H7 (cell line): ENCODE measurements at places on chromosomes 6 and 20.

DNA sequence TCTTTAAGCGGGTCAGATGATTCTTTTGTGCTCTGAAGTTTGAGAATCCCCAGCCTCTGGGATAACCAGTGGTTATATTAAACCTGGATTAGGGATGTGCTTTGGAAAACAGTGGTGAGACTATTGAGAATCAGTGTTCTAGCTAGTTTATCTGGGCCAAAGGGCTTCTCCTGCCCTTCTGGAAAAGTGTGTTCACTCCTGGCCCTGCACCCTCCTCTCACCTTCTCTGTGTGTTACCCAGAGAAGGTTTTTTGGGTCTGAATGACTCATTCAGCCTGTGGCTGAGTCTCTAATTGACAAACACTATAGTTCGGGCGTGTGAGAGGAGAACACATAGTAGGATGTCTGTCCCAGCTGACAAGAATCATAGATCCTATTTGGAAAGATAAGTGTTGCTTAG lies 66.7 kb downstream of the LRRC1 start:
- no peak for DNase-seq

DNA sequence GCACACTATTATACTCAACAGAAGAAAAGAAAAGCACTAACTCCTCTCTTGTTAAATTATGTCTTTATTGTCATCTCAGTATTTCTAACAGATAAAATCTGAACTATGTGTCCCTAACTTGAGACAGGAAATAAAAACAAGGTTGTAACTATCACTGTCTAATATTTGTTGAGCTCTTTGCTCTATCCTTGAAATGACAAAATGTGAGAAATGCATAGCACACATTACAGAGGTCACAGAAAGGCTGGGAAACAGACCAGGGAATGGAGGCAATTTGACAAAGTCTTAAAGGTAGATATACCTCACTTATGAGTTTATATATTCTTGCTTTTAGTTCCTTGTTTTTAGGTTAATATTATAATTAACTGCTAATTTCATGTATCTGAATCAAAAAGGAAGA lies 102.4 kb upstream of the MAP7 start:
- DNase-seq, result no peak

GRCh38 chr6:120103618-120104017 lies 754.1 kb upstream of the MAN1A1 start:
- DNase-seq, result no peak

GRCh38 chr20:50039706-50040431 lies 57.1 kb downstream of the SNAI1 start:
- DNase-seq, result peak; percentile 70

- no peak for DNase-seq
Observed at GRCh38 chr6:124885171-124885570, 77.1 kb upstream of the RNF217 start.

GRCh38 chr20:16057651-16058050 lies 515.6 kb downstream of the KIF16B start:
- no peak for DNase-seq

DNA sequence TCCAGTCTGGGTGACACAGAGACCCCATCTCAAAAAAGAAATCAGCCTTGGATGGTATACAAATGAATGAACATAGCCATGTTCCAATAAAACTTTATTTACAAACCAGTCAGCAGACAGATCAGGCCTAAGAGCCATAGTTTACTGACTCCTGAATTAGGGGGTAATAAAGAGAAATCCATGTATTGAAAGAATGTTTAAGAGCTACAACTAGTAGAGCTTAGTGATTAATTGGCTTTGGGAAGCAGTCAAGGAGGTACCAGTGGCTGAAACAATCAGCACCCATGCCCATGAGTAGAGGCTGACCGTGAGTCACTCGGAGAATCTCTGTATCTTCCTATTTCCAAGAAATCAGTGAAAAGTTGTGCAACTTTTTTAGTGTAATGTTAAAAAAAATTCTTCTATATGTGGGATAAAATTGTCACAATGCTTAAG lies 223.6 kb upstream of the RREB1 start:
- DNase-seq, result no peak

- DNase-seq, result no peak
Observed at GRCh38 chr20:24406750-24407149, 62.7 kb upstream of the SYNDIG1 start.

GRCh38 chr20:53623454-53624211 lies 30.0 kb upstream of the ZNF217 start:
- DNase-seq, result peak; percentile 74

GRCh38 chr6:79230149-79230548 lies 4.3 kb downstream of the HMGN3 start:
- DNase-seq, result no peak

DNA sequence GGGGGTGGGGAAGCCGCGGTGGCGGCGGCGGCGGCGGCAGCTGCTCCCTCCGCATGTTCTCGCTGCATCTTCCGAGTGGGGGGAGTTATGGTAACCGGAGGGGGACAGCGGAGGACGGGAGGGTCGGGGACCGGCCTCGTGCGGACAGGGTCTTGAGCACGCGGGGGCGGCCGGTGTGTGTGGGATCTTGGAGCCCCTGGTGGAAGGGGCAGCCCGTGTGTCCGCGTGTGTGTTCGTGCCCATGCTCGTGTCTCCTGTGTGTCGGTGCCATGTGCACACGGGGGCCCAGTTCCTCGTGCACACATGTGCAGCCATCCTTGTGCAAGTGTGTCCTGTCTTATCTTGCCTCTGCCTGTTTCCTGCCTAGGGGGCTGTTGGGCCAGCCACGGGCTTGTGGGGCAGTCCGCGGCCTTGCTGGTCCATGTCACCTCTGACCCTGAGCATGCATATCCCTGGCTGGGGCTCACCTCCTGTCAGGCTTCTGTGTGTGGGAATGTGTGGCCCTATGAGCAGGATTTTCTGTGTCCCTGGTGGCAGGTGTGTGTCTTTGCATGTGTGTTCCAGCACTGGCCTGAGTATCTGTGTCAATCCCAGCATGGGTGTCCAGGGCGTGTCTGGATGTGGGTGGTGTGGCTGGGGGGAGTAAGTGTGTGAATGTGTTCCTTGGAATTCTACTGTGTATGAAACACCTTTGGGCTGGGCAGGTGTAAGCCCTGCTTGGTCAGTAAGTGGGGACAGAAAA lies 8.5 kb downstream of the SYNGAP1 start:
- peak; percentile 64 for DNase-seq

- no peak for DNase-seq
Observed at GRCh38 chr6:83917001-83917400, 57.5 kb downstream of the CYB5R4 start.

- DNase-seq, result no peak
Observed at GRCh38 chr6:72677740-72678139, 55.9 kb downstream of the KCNQ5 start.

GRCh38 chr6:25916789-25917490 lies 13.6 kb downstream of the SLC17A2 start:
- no peak for DNase-seq

DNA sequence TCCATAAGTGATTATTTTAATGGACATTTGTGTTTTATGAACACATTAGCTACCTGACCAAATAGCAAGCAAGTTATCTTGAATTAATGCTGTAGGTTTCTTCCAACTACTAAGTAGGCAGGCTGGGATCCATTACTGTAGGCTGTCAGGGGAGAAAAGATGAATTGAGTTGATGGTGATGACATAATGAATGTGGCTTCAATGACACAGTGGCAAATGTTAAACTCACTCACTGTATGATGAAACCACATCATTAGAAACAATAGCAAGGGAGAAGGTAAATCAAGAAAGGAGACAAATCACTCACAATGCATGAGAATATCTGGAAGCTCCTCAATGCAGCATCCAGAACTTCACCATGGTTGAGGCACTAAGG lies 529.7 kb upstream of the CITED2 start:
- no peak for DNase-seq
